Right ventricle myocardium inferior (tissue), 1 donor: ENCODE measurements at places on chromosomes 4 and X. TPM values are rescaled to one million over a fixed set of nuclear protein-coding genes. Genes with fewer than 3 reads are reported as not detected.

Gene PDZD4
- 2.8 TPM for total RNA-seq

Gene CT47B1
- total RNA-seq, result not detected

Gene PPEF1
- total RNA-seq, result 0.38 TPM

Gene NOX1
- not detected for total RNA-seq

Gene SYAP1
- 19.0 TPM for total RNA-seq

Gene TLR10
- total RNA-seq, result not detected

DNA sequence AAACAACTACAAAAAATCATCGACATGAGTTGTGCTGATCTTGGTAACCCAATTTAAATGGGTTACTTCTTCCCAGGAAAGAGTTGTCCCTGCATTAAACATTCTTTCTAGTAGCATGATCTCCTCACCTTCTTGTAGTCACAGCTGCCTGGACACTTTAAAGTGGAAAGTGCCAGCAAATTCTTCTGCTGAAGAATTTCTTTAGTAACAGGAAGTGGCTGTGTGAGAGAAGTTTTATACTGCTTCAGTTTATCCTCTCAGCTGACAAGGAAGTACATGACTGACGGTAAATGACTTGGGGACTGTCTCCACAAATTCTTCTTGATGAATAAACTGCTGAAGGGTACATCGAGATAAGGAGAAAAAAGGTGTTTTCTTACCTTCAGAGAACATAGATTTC, 18.2 kb upstream of the TNIP3 start:
- no peak for DNase-seq

DNA sequence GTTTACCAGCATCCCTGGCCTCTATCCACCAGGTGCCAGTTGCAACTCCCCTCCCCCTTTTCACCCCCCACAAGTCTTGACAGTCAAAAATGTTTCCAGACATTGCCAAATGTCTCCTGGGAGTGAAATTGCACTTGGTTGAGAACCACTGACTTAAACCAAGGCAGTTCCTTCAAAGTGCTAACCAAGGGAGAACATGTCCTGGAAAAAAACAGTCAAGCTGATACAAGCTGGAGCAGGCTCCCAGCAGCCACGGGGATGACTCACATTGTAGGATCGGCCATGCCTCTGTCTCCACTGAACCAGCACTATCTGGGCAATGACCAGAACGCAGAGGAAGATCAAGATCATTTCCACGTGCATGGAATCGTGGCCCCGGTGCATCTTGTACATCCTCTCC, 11.4 kb downstream of the RNF175 start:
- DNase-seq, result no peak

GRCh38 chr4:131974730-131975129, 1174.4 kb upstream of the PCDH10 start:
- no peak for DNase-seq

DNA sequence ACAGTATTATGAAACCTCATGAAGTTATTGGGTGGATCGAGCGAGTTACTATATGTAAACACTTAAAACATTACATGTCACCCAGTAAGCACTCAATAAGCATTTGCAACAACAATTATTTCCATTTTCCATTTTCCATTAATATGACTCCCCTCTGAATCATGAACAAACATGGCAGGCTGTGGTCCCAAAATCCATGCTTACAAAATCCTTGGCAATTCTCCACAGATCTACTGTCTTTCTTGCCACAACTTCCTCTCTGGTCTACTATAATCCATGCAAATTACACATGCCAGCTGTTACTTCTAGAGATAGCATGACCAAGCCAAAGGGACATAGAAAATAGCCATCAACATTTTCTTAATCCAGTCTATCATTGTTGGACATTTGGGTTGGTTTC, 22.0 kb downstream of the ASB11 start:
- no peak for DNase-seq

- no peak for DNase-seq
Observed at GRCh38 chr4:84317513-84317912, 181.6 kb downstream of the NKX6-1 start.

- DNase-seq, result no peak
Observed at GRCh38 chr4:31104043-31104442, 383.9 kb downstream of the PCDH7 start.

GRCh38 chr4:164531336-164531735, 222.6 kb upstream of the SMIM31 start:
- DNase-seq, result no peak

DNA sequence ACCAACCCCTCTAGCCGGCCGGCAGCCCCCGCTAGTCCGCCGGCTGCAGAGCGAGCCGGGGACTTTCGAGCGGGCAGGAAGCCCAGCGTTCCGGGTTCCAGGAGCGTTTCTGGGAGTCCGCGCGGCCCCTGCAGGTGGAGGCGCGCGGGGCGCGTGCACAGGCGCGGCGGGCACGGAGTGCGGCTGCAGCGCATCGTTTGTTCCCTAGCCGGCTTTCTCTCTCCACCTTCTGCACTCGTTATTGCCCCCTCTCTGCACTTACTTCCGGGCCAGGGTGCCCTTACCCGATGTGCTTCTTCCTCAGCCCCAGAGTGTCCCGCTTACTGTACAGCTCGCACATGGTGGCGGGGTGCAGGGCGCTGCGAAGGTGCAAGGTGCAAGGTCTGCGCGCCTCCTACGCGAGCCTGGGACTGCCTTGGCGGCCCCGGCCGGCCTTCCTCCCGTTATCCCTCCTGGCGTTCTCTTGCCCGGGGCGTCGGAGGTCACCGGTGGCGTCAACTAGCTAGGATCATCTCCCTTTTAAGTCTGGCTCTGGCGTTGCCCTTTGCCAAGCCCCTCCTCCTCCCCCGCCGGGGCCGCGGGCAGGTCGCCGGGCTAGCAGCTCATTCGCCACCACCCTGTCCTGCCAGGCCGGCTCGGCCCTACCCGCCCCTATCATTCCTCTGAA, at the start of gene ETNPPL:
Gene ETNPPL, minus strand, starts transcription at position 495 of the 667 bp plus-strand sequence. Its CDS starts 155 bp downstream, at position 340.
- no peak for DNase-seq

DNA sequence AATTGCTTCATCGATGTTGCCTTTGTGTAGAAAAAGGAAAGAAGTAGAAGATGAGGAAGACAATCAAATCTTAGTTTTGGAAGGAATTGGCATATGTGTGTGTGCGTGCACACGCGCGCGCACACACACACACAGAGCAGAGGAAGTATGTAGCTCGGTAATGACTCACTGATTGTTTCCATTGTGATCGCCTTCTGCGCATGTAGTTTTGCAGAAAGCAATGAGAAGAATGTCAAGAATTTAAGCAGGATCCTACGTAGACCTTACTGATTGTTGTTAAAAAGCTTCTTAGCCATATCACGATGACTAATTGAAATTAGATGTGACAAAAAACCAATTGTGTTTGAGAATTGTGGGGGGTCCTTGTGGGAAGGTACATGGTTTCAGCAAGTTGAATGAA, 12.8 kb upstream of the LIMCH1 start:
- DNase-seq, result no peak

- DNase-seq, result no peak
Observed at GRCh38 chrX:45850775-45851433, 650.2 kb upstream of the DIPK2B start.
